ENCODE measurements at places on chromosomes 4 and X.

DNA sequence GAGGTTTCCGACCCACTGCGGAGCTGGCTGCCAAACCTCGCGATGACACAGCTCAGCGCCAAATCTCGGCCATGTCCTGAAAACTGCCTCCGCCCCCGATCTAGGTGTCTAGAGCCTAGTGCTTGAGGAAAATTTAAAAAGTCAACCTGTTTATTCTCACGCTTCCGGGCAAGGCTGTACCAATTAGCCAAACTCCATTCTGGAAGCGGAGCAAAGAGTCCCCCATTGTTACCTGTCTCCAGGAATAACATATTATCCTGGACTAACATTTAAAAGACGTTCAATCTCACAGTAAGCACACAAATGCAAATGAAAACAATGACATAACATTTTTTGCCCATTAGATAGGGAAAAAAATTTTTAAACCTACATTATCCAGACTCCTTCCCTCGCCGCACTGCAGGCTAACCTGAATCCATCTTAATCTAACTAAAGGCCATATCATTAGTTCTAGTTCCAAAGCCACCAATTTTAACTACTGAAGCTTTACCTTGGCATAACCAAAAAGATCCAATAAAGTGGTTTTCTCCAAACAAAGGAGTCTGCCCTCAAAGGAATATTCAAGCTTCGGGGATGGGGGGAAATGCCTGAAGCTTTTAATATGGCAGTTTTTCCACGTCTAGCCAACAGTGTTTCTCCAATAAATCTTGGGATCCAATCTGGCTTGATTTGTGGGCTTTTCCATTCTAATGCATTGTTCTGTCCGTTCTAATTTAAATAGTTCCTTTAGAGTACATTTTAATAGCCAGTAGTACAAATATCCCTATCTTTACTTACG lies 1.9 kb downstream of the HUWE1 start:
- no peak for ATAC-seq

DNA sequence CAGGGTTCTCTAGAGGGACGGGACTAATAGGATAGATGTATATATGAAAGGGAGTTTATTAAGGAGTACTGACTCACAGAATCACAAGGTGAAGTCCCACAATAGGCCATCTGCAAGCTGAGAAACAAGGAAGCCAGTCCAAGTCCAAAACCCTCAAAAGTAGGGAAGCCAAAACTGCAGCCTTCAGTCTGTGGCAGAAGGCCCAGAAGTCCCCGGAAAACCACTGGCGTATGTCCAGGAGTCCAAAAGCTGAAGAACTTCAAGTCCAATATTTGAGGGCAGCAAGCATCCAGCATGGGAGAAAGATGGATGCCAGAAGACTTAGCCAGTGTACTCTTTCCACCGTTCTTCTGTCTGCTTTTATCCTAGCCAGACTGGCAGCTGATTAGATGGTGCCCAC lies 227.2 kb downstream of the KCTD8 start:
- no peak for ATAC-seq

DNA sequence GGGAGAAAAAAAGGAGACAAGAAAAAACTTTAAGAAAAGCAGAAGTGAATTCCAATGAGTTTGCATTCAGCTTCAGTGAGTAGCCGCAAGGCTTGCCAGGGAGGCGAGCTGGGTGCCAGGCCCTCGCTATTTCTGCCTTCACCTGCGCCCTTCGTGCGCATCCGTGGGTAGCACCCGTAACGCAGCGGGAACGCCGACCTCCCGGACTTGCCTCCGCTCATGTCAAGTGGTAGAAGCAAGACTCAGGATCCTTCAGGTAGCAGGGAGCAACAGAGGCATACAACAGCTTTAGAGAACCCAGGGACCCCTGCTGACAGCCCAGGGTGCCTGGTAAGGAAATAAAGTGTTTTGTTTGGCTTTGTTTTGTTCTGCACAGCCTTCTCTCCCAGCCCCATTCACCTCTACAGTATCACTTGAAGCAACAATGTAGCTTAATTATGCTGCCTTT lies 140.0 kb upstream of the BCOR start:
- ATAC-seq = no peak

DNA sequence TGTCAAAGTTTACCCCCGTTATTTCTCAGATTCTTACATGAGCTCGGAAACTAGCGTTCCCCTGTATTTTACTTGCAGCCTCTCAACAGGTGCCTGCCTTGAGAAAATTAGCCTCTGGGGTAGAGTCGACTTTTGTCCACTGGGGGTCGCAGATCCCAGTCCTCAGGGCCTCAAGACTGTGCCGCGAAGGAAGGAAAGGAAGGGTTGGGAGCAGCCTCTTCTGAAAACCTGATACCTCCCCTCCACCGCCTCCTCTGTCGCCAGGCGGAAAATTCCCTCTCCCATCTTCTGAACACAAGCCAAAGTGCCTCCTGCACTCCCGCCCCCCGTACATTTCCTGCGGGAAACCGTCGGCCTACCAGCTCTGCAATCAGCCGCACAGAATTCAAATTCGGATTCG lies 44.4 kb upstream of the TMSB15B start:
- ATAC-seq = peak; percentile 41

GRCh38 chrX:22800360-22800759 lies 199.4 kb upstream of the DDX53 start:
- ATAC-seq = no peak

DNA sequence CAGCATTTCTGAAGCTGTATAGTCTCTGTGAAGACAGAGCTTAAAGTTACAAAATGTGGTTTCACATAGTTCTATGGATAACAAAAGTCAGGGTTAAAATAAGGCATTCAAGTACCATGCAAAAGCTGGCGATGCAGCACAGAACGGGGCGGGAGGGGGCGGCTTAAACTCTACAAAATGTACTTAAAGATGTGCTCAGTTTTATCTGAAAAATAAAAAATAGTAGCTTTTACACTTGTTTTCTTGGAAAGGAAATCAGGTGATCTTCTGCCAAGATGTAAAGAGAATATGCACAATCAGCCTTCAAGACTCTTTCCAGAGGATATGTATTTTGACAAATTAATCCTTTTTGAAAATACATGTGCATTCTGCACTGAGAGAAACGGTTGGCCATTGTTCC lies 301.7 kb upstream of the EMCN start:
- ATAC-seq = no peak

GRCh38 chr4:130422261-130422660 lies 1326.3 kb downstream of the C4orf33 start:
- ATAC-seq = no peak

- no peak for ATAC-seq
Observed at GRCh38 chrX:23990455-23990854, 36.5 kb downstream of the KLHL15 start.

- ATAC-seq = peak; percentile 89
Observed at GRCh38 chr4:159102622-159103383, at the start of gene RAPGEF2. Gene RAPGEF2 (plus strand): TSS chr4:159103079. CDS start chr4:159104163, 1,084 bp downstream.

DNA sequence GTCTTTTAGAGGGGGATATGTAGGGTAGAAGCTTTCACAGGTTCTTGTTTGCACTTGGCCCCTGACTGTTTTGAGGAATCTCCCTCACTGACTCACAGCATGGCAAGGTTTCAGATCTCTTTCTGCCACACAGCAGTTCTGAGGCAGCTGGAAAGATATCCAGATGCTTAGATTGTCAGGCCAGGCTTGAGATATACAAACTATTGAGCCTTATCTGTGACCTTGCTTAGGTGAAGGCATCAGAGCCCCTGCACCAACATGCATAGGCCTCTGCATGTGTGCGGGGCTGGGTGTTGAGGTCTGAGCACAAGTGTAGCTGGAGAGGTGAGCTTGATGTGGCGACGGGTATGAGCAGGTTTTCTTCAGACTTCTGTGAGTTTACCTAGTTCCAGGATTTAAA lies 80.9 kb upstream of the MSANTD1 start:
- ATAC-seq = peak; percentile 52

- no peak for ATAC-seq
Observed at GRCh38 chr4:121978172-121978516, 26.3 kb upstream of the TRPC3 start.

DNA sequence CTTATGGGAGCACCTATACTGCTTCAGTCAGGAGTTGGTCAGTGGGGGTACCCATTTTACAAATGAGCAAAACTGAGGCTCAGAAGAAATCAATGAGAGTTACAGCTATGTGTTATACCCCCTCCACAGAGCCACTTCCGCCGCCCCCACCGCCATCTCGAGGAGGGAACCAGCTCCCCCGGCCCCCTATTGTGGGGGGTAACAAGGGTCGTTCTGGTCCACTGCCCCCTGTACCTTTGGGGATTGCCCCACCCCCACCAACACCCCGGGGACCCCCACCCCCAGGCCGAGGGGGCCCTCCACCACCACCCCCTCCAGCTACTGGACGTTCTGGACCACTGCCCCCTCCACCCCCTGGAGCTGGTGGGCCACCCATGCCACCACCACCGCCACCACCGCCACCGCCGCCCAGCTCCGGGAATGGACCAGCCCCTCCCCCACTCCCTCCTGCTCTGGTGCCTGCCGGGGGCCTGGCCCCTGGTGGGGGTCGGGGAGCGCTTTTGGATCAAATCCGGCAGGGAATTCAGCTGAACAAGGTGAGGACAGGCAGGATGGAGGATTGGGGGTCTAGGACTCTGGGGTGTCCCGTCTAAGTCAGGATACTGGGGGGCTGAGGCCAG lies 5.0 kb downstream of the WAS start:
- ATAC-seq = no peak

- ATAC-seq = peak; percentile 38
Observed at GRCh38 chrX:40105835-40106675, 8.3 kb upstream of the BCOR start.

DNA sequence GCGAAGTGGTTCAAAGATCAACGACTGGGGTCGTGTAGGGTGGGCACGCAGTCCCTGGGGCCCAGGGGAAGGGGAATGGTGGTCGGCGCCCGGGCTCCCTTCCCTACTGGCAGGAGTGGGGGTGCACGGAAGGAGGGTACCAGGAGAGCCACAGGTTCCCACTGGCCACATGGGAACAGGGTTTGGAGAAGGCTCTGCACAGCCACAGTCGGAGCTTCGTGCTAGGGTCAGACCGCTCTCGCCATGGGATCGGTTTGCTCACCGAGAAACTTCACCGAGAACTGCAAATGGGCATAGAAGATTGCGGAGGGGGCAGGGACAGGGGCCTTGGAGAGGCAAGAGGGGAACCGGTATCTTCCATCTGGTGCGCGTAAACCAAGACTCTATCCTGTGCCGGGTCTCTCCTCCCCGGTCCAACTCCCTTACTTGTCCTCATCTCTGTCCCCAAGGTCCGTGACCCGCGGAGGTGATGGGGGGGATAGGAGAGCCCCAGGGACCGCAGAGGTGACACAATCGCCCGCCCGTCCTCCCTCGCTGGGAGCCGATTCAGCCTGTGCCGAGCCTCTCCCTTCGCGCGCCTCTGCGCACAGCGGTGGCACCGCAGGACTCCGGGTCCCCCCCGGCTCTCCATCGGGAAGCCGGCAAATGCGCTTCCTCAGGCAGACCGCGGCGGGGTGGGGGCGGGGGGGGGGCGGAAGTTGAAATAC lies 1.0 kb downstream of the SCD5 start:
- ATAC-seq = no peak

GRCh38 chrX:130552444-130553073 lies 150.8 kb downstream of the RBMX2 start:
- ATAC-seq = no peak

DNA sequence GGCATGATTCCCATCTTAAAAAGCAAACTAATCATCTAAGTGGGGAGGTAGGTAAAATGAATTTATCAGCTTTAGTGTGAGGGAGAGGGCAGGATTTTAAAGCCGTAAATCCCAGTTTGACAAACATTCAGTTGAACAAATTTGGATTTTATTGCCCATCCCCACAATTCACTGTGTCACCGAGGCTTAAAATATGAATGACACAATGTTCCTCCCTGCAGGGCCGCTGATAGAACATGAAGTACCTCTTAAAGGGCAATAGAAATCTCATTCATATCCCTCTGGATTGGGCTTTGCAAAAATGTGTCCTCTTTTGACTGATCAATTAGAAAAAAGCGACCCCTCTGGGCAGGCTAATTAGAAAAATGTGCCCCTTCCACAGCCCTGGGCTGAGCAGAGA lies 45.5 kb upstream of the SMAD1 start:
- ATAC-seq = no peak

DNA sequence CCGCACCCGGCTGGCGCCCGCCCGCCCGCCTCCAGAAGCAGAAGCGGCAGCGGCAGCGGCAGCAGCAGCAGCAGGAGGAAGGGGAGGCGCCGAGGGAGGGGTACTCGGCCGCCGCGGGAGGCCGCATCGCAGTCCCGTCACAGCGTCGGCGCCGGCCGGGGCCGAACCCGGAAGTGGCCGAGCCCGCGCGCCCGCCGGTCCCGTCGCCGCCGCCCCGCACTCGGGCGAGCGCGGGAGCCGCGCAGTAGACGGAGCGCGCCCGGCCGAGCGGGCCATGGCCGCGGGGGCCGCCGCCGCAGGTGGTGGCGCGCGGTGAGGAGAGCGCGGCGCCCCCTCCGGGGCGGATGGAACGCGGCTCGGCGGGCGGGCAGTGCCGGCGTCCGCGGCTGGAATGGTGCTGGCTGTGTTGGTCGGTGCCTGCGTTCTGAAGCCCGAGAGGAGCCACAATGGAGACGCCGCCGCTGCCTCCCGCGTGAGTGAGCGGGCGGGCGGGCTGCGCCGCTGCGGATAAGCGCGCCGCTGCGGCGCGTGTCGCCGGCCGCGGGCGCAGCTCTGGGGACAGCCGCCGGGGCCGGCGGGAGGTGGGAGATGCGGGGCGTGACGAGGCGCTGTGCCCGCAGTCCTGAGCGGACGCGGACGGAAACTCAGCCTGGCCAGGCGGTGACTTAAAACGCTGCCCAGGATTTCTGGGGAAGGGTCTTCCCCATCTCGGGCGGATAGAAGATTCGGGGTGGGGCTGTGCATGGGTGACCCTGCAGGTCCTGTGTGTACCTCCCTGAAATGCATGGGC lies at the start of gene KLHL2:
TSS of gene KLHL2 (plus strand) at position 131 of the 790 bp plus-strand sequence. CDS start at position 447, 316 bp downstream.
- peak; percentile 70 for ATAC-seq

DNA sequence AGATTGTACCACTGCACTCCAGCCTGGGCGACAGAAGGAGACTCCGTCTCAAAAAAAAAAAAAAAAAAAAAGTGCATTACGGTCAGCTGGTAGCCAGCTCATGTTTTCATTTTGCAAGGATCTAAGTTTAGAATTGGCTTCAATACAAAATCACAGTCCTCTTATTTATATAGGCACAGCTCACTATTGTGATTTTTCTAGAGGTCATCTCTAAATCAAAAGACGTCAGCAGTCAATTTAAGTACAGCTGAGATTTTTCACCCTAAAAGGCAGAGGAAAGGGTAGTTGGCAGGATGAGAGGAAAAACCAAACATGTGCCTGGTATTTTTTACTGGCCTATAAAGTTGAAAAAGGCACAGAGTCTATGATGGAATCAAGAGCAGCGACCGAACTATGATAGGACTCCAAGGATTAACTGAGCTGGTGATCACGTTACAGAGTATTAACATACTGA lies 30.8 kb downstream of the ASB5 start:
- ATAC-seq = no peak

DNA sequence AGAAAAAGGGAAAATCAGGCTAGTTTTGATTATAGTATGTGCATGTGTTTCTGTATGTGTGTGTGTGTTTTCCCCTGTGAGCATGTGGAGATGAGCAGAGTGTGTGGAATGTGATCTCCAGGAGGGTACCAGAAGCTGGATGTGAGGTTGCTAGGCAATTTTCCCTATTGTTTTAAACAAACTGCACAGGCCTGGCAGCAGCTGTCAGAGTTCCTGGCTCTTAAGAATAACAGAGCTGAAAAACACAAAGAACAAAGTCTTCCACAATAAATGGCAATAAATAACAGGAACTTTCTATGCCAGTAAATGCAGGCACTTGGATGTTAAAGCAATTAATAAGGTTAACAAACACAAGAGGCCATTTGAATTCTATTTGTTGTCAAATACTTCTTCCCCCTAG lies 344.6 kb upstream of the CTSO start:
- no peak for ATAC-seq
